ENCODE measurements at places on chromosomes 6 and 20. TPM values are rescaled to one million over a fixed set of nuclear protein-coding genes. Genes with fewer than 3 reads are reported as not detected.

The LIME1 gene
- total RNA-seq: 16.5 TPM

The PCSK2 gene
- total RNA-seq: 1.7 TPM

The HLA-DOB gene
- 0.28 TPM for total RNA-seq

The RBM12 gene
- total RNA-seq: 191 TPM

DNA sequence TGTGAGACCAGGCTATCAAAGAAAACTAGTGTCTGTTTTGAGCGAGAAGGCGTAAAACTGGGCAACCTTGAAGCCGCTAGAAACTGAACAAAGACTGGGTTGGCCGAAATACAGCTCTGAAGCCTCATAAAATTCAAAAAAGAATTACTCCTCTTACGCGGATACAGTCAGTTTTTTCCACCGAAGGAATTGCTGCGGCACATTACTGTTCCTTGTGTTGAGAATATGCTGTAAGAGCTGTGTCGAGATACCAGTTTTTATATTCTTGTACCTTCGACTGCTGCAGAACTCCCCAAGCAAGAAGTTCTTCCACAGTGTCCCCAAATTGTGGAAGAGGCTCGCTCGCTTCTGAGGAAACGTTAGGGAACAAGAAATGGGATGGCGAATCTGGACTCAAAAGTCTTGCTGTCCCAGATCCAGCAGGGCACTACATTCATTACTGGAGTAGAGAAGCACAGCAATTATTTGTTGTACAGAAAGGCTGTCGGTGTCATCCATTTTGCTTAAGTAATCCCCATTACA, 523 bp upstream of the COX7A2 start:
- H3K4me1 ChIP-seq: peaks cover 22% of the 10 kb centered on the region
- peak overlapping the region; percentile 93 for H3K27ac ChIP-seq
- peak overlapping the region; percentile 97 for H3K4me3 ChIP-seq
- DNase-seq: no peak
- H3K27me3 ChIP-seq: peaks cover 26% of the 10 kb centered on the region

DNA sequence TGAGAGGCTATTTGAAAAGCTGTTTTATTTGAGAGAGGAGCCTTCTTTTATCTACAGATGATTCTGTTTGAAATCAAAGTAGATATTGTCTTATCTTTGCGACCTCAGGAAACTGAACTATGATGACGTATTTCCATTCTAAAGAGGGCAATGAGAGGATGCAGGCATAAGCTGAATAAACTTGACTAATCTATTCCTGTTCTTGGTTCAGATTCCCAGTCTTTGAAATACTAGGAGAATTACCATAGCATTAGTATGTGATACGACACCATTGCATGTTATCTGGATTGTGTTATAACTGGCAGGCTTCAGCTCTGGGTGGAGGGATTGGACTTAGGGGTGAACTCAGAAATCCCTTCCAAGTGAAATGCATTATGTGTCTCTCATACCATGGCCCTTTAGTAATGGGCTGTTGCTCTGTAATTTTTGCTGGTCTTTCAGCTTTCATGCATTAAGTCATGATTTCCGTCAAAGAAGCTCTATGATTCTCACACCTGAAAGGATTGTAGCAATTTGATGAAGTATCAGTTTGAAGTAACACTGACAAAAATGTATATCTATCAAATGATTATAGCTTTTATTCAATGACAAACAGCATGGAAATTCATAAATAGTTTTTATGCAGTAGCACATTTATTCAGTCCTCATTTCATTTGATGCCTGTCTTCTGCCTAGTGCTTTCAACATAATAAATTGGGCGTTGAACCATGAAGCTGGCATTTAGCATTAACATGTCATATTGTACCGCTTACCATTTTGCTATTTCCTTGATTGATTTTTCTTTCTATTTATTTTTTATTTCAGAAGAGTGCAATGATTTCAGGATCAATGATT, 138.4 kb upstream of the SPACA1 start:
- H3K4me3 ChIP-seq: no peak overlapping the region
- no peak for DNase-seq
- no peaks in the 10 kb centered on the region for H3K27me3 ChIP-seq
- H3K27ac ChIP-seq: no peak overlapping the region
- H3K36me3 ChIP-seq: no peaks in the 10 kb centered on the region
- peaks cover 57% of the 10 kb centered on the region for H3K4me1 ChIP-seq

- no peaks in the 10 kb centered on the region for H3K36me3 ChIP-seq
- H3K4me1 ChIP-seq: no peaks in the 10 kb centered on the region
- no peak for DNase-seq
- H3K27me3 ChIP-seq: no peaks in the 10 kb centered on the region
- no peak overlapping the region for H3K27ac ChIP-seq
- no peak overlapping the region for H3K4me3 ChIP-seq
Measured at GRCh38 chr6:3530515-3530914, 73.7 kb upstream of the SLC22A23 start.

DNA sequence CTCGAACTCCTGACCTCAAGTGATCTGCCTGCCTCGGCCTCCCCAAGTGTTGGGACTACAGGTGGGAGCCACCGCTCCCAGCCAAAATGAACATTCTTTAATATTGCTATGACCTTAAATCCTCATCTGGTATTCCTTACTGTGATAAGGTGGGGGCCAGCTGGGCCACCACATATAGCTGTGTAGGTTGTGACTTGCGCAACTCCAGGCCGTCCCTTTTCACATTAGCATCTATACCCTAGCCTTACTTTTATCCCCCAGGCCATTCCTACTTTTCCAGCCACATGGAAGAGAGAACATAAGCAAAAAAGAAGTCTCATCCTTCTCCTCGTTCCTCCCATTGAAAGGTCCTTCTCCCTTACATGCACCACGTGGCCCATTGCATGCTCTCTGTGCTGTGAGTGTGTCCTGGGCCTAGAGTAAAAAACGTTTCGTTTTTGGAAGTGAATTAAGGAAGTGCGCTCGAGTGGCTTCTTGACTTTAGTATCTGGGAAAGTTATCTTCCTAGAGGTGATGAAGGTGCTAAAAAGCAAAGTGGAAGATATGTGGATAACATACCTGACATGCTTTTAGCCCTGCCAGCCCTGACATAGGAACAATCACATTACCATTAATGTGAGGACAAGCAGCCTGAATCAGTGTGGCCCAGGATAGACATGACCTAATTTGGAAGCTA, 56.8 kb upstream of the KIF13A start:
- H3K4me1 ChIP-seq: peaks cover 11% of the 10 kb centered on the region
- no peaks in the 10 kb centered on the region for H3K36me3 ChIP-seq
- H3K27ac ChIP-seq: no peak overlapping the region
- DNase-seq: no peak

- no peaks in the 10 kb centered on the region for H3K27me3 ChIP-seq
- H3K27ac ChIP-seq: no peak overlapping the region
- no peaks in the 10 kb centered on the region for H3K36me3 ChIP-seq
- peaks cover 8% of the 10 kb centered on the region for H3K4me1 ChIP-seq
Measured at GRCh38 chr6:126446248-126446647, 106.3 kb downstream of the CENPW start.

- H3K27ac ChIP-seq: no peak overlapping the region
- H3K4me1 ChIP-seq: no peaks in the 10 kb centered on the region
- H3K4me3 ChIP-seq: no peak overlapping the region
- H3K27me3 ChIP-seq: peaks cover 3% of the 10 kb centered on the region
- no peak for DNase-seq
- no peaks in the 10 kb centered on the region for H3K36me3 ChIP-seq
Measured at GRCh38 chr6:136426627-136427377, 123.4 kb downstream of the MAP7 start.

GRCh38 chr20:34951652-34952051, 4.0 kb downstream of the GSS start:
- no peaks in the 10 kb centered on the region for H3K36me3 ChIP-seq
- H3K4me1 ChIP-seq: peaks cover 34% of the 10 kb centered on the region
- H3K4me3 ChIP-seq: peak overlapping the region; percentile 45
- no peaks in the 10 kb centered on the region for H3K27me3 ChIP-seq
- DNase-seq: no peak
- H3K27ac ChIP-seq: no peak overlapping the region

Measured in neural crest cell (in vitro differentiated cells).